Fibroblast of upper back skin (primary cell): ENCODE measurements at places on chromosomes 6 and 20.

DNA sequence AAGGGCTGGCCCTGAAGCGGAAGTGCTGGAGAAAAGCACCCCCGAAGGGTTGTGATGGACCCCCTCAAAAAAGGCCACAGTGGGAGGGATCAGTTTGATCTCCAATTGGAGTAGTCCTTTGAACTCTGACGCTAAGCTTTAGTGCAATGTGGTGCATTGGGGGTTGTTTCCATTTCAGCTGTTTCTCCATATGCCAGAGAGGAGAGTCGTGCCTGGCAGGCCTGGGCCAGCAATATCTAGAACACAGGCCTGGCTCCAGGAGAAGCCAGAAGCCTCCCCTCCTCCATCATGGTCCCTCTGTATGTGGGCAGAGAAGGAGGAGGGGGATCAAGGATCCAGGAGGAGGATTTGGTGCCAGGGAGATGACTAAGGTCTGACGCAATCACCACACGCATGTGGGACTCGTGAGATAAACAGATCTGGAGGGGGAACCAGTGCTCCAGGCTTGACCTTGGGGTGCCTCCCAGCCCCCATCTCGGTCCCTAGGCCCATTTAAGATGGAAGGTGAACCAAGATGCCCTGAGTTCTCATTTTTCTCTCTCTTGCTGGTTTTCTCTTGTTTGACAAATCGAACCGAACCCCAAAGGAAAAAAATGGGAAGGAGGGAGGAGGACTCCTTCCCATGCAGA, 517.4 kb upstream of the JARID2 start:
- DNase-seq = peak; percentile 57

- no peak for DNase-seq
Observed at GRCh38 chr6:15961635-15962448, 167.0 kb upstream of the MYLIP start.

GRCh38 chr20:62291251-62292066, 11.3 kb upstream of the ADRM1 start:
- DNase-seq = no peak

- no peak for DNase-seq
Observed at GRCh38 chr6:1850840-1851157, 241.1 kb downstream of the FOXC1 start.

GRCh38 chr20:31811198-31811597, 8.0 kb upstream of the MYLK2 start:
- DNase-seq = no peak
